OCI-M1 (cell line): ENCODE measurements at places on chromosomes 11 and 22.
A peak's percentile ranks its signal among the peaks of the same experiment; 100 is the strongest.

DNA sequence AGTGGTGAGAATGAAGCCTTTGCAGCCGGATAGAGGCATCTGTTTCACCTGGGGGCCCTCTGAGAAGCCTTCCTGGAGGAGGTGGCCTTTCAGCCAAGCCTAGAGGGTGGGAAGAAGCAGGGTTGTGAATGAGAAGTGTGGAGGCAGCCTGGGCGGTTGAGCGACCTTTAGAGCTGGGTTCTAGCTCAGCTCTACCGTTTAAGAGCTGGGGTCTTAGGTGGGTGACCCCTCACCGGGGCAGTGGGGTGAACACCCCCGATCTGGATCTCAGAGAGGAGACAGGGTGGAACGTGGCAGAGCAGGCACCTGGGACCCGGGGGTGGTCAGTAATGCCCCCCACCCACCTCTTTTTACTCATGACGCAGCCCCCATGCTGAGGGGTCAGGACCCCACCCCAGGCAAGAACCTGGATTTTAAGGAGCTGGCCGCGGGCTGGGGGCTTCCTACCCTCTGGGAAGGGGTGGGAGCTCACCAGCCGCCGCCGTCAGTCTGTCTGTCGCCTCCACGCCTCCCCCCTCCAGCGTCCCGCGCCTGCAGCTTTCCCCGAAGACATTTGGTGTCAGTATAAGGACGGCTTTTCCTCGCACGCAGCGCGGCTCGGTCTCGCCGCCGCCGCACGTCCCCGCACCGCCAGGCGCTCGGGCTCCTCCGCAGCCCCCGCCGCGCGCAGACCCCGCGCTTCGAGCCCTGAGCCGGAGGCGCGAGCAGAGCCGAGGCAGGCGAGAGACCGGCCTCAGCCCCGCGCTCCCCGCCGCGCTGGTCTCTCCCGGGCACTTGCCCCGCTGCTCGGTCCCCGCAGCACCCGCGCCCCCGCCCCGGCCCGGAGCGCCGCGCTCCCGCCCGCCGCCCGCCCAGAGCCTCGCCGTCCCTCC lies 13.3 kb upstream of the CACNA1I start:
- DNase-seq = peak; percentile 52

DNA sequence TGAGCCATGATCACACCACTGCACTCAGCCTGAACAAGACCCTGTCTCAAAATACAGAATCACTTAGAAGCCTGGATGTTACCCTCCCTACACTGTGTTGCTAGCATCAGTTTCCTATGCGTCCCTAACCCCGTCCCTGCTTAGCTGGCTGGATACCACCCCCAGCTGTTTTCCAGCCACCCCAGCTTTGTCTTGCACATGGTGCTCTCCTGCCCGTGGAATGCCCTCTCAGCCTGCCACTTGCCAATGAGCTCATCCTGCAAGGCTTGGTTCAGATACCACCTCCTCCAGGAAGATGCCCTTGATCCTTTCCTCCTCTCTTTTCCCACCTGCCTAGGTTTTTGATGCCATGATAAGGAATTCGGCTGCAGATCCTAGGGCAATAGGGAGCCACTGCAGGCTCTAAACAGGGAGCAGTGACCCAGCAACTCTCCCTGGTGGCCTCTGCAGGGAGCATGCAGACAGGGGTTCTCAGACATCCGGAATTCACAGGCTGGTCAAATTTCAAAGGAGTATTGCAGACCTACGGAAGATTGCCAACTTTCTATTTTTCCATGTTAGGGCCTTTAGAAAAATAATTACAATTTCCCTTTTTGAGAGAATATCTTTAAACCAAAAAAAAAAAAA lies 52.7 kb upstream of the WNT7B start:
- no peak for DNase-seq

- DNase-seq = peak; percentile 82
Observed at GRCh38 chr11:57527056-57527631, 3.4 kb downstream of the TIMM10 start.

- DNase-seq = peak; percentile 94
Observed at GRCh38 chr11:70755410-70756158, 357.3 kb downstream of the CTTN start.

DNA sequence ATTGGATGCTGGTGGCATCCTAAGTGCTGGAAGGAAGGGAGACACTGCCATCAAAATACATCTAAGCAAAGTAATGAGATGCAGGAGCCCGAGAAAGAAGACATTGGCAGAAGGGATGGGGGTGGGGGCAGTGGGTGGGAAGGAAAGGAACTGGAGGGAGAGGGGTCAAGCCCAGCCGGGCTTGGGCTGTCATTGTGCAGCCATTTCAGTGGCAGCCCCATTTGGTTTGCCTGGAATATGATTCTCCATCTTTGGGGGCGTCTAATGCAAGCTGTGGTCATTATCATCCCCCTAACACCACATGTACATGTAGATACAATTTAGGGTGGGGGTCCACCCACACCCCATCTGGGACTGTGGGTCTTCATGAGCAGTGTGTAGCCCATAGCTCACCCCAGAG lies 13.9 kb upstream of the ACCSL start:
- DNase-seq = no peak

DNA sequence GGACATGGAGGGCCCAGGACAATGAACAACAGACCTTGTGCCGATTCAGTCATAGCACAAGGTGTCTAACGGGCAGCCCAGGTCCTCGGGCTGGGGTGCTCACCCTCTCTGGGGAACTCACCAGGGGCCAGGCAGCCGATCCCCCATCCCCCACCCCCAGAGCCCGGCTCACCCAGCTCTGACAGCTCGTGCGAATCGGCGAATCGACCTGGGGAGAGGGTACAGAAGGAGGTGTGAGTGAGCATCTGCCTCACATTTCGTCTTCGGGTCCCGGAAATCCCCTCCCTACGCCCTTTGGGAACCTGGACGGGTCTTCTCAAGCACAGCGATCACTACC lies 423 bp downstream of the PEX16 start:
- no peak for DNase-seq

- no peak for DNase-seq
Observed at GRCh38 chr22:37549704-37550059, 10.6 kb upstream of the CDC42EP1 start.

- DNase-seq = peak; percentile 33
Observed at GRCh38 chr11:5550440-5551095, 2.2 kb upstream of the OR52H1 start.

GRCh38 chr11:86205421-86206336 lies 38.9 kb upstream of the EED start:
- DNase-seq = no peak

DNA sequence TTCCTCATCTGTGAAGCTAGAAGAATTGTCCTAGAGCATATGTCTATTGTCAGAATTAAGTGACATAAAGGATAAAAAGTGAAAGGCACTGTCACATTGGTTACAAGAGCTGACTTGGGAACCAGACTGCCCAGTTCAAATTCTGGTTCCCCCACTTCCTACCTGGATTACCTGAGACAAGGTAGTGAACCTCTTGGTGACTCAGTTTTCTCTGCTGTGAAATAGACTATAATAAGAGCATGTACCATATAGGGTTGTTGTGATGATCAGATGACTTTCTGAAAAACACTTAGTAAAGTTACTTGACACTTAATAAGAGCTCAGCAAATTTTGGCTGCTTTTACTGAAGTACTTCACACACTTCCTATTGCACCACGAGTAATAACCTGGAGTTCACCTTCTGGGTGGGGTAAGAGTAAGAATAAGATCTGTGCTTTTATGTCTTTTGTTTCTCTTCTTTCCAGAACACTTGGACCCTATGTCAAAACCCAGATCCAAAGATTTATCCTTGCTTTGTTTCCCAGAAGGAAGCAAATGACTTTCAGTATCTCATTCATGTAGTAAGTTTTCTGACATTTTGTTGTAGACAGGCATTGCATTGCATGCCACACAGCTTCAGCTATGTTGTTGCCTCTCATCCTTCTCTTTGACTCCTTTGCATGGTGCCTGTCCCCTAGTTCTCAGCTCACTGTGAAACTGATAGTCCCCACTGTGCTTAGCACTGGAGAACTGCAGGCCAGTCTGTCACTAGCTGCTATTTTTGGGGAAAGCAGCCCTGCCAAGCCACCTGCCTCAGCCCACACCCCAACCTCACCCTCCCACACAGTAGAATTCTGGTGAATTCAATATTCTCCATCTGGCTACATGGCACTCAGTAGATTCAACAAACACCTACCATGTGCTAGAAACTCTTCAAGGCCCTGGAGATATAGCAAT lies 121.8 kb upstream of the POU2AF2 start:
- no peak for DNase-seq

DNA sequence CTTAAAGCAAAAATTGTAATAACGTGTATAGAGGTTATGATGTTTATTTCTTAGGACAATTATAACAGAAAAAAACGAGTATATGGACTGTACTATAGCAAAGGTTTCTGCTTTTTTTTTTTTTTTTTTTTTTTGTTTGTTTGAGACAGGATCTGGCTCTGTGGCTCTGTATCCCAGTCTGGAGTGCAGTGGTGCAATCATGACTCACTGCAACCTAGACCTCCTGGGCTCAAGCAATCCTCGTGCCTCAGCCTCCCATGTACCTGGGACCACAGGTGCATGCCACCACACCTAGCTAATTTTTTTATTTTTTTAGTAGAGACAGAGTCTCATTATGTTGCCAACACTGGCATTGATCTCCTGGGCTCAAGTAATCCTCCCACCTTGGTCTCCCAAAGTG lies 39.2 kb downstream of the ZFTA start:
- DNase-seq = no peak

GRCh38 chr22:43478621-43479300 lies 66.9 kb downstream of the MPPED1 start:
- no peak for DNase-seq

- DNase-seq = no peak
Observed at GRCh38 chr11:62627713-62628112, 5.9 kb upstream of the B3GAT3 start.

- no peak for DNase-seq
Observed at GRCh38 chr11:3022982-3023381, 30.9 kb upstream of the NAP1L4 start.

DNA sequence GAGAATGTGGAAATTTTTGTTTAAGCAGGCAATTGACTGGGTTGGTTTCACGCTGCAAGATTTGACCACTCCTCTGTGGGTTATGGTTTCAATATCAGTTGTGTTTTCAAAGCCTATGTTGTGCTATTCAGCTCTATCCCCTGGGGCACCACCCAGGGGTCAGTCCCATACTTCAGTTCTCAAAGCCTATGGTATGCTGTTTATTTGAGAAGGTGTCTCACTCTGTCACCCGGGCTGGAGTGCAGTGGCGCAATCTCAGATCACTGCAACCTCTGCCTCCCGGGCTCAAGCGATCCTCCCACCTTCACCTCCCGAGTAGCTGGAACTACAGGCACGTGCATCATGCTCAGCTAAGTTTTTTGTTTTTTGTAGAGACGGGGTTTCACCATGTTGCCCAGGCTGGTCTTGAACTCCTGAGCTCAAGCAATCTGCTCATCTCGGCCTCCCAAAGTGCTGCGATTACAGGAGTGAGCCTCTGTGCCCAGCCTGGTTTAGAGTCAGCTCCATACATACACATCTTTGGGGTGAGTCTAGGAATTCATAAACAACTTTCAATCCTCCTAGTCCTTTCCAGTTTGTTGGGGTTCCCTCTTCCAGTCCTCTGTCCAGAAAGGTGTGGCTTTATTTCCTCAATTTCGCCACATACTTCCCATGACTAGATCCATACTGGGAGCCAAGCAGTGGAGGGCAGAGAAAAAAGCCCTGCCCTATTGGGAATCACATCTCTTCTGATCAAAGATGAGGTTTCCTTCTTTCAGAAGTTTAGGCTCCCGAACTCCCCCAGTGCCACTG lies 35.0 kb upstream of the MAPK1 start:
- no peak for DNase-seq

DNA sequence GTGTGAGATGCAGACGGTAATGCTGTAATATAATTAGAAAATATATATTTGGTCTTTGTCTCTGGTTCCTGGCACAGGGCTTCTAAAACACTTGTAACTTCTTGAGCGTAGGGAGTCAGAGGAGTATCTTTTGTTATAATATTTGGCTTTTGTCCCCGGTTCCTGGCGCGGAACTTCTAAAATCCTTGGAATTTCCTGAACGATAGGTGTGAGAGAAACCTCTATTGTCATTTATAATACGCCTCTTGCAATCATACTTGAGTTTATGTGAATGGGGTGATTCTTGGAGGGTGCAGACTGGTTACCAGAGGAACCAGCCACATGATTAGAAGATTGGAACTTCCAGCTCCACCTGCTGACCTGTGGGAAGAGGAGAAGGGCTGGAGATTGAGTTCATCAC lies 54.1 kb upstream of the ZBED5 start:
- no peak for DNase-seq

DNA sequence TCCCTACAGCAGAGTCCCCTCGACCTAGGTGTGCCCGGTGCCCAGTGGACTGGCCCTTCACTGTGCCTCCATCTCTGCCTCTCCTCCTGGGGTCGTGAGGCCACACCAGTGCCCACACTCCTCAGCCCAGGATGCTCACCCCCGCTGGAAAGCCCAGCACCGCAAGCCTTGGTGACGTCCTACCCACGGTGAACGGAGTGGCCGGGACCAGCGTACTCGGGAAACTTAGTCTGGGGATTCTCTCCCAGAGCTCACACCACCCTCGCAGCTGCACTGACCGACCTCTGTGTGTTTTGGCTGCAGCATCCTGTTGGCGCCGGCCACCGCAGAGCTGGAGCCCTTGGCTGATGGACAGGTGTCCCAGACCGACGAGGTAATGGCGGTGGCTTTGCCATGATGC lies 35.5 kb upstream of the KRTAP5-7 start:
- DNase-seq = no peak

GRCh38 chr11:93526346-93526633 lies 16.9 kb downstream of the SMCO4 start:
- no peak for DNase-seq

DNA sequence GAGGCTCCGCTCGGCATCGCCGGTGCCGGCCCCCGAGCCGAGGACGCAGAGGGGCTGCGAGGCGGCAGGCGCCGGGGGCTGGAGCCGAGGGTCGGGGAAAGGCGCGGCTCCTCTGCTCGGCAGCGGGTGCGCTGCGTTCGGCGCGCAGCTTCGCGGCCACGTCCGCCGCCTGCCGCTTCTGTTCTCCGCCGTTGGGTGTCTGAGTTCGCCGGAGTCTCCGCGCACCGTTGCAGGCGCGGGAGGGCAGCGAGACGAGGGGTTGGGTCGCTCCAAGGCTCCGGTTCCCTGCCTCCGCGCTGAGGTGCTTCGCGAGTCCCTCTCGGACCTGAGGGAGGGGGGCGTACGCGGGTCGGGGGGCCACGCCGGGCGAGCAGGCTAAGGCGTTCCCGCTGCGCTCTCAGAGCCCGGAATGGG lies 347 bp downstream of the MN1 start:
- peak; percentile 15 for DNase-seq

DNA sequence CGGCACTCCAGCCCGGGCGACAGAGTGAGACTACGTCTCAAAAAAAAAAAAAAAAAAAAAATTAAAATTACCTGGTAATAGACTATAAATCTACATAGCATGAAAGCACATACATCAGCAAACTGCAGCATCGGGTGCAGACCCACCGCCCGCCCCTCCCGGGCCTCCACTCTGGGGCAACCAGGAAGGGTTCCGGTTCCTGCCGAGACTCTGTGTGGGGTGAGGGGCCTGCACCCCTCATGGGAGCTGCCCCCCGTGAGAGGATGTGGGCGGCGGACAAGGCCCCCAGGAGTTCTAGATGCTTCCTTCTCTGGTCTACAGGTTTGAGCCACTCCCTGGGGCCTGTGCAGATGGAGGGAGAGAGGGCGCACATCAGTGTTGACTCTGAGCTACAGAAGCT lies 9.1 kb downstream of the DRD4 start:
- DNase-seq = no peak
